Amniotic stem cell (primary cell): ENCODE measurements at places on chromosomes 5 and 9.
A peak's percentile ranks its signal among the peaks of the same experiment; 100 is the strongest.

DNA sequence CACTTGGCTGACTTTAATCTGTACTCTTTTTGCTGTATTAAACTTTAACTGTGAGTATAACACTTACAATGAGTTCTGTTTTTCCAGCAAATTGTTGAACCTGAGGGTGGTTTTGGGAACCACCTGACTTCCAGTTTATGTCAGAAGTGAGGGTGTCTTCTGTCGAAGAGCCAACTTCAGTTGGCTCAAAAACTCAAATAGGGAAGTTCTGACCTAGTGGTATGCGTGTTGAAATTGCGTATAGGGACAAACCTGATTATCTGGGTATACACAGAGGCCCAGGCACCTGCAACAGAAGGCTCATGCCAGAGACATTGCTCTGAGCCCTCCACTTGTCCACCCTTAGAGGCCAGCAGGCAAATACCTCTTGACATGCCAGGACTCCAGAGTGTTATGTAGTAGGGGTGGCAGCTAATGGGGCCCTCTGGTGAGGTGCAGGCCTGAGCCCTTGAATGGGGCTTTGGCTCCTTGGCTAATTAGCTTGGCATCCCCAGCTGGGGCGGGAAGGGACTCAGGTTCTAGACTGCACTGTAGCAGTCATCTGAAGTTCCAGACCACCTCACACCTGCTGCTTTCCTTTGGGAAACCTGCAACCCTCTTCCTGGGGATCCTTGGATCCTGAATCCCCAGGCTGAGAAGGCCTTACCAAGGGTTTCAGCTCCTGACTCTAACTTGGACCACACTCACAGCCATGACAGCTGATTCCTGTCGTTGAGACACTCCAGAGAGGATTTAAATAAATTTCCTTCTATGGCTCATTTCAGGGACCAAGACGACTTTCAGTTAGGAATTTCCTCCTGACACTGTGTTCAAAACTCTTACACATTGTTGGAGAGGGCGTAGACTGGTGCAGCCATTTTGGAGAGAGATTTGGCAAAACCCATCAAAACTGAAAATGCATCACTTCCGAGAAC lies 189.6 kb downstream of the HSPA4 start:
- DNase-seq: no peak

- no peak for DNase-seq
Observed at GRCh38 chr5:114408847-114409246, 47.0 kb downstream of the KCNN2 start.

DNA sequence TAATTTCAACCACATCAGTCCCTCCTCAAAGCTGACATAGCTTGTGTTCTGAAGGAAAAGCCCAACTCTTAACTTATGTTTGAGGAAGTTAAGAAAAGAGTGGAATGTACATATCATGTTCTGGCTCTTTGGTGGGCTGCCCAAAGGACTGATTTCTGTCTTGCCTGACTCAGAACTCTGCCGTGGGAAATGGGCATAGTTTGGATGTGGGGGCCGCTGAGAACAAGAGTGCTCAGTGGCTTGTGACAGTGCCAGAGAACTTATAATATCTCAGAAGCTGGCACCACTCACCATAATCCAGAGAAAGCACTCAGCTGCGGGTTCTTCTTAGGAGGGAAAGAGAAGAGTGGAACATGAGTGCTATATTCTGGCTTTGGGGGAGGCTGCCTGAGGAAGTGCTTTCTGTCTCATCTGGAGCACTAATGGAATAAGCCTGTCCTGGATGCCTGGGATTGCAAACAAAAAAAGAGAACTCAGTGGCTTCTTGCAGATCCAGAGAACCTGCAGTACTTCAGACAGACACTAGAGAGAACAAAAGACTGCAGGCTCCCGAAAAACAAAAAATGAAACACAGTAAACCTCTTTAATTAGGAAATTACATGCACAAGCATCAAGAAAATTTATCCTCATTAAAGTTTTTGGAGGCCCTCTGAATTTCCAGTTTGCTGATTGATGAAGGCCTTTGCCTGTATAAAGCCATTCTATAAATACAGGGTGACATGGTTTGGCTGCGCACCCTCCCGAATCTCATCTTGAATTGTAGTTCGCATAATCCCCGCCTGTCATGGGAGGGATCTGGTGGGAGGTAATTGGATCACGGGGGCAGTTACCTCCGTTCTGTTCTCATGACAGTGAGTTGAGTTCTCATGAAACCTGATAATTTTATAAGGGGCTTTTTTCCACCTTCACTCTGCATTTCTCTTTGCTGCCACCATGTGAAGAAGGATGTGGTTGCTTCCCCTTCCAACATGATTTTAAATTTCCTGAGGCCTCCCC lies 207.0 kb downstream of the DMAC1 start:
- DNase-seq: no peak

DNA sequence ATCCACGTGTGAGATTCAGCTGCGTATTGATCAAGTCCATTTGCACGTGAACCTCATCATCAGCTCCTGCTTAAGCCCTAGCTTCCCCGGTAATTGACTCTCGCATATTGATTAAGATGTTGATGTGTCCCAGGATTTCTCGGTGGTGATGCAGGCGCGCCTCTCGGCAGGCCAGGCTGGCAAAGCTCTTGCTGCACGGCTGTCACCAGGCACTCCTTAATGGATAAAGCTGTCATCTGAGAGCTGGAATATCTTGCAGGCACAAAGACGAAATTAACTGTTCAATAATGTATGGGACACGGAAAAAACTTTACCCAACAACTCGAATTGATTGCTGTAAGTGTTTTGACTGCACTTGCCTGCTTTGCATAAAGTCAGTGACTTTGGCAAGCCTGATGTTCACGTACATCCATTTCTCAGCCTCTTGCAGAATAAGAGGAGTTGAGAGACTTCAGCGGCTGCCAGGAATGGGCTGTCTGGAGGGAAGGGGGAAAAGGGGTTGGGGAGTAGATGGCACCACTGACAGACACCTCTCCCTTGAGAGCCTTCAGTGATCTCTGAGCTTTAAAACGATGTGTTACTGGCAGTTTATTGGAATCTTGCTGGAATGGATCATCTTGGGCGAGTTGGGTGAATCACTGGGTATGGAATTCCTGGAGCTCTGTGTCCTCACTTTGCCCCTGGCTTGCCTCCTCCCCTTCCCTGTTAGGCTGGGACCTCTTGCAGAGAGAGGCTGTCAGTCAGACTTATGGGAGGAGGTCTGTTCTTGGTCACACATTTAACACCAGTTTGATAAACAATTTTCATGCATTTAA lies 650.3 kb downstream of the CCDC171 start:
- DNase-seq: peak; percentile 56

GRCh38 chr9:91534374-91534773 lies 110.7 kb upstream of the NFIL3 start:
- no peak for DNase-seq

DNA sequence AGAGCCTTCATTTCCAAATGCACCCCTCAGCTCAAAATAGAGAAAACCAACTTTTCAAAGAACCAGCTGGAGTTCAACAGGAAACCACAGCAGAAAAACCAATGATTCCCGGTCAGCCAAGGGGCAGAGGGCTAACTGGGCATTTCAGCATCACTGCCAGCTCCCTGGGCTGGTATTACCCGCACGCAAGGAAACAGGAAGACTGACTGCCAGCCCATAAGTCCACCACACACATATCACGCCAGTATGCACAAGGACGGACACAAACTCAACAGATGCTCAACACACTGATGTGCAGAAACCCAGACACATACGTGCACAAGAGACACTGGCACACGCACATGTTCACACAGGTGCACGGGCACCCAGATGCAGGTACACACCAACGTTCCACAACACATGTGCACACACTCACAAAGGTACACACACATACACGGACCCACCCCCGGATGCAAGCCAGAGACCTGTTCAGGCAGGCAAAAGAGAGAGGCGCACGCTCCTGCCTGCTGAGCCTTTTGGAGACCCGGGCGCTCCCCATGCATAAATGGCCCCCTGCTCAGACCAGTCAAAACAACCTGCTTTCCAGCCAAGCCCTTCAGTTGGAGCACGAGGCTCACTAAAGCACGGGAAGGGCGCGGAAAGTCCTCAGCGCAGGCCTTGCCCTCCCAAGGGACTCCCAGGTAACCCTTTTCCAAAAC lies 2.1 kb downstream of the ADAMTS2 start:
- DNase-seq: no peak

GRCh38 chr9:19163631-19164030 lies 36.3 kb upstream of the PLIN2 start:
- DNase-seq: no peak

GRCh38 chr9:133256686-133257091 lies 18.3 kb downstream of the ABO start:
- DNase-seq: no peak

GRCh38 chr9:22623236-22623635 lies 176.6 kb downstream of the DMRTA1 start:
- DNase-seq: no peak
